Activated CD4-positive, alpha-beta T cell treated with anti-CD3 and anti-CD28 coated beads, Interleukin-2, amount 50 U/mL, for 1 hour (primary cell): ENCODE measurements at places on chromosomes 11 and 22.

GRCh38 chr11:57049749-57050148 lies 61.0 kb downstream of the OR5AK2 start:
- no peak for DNase-seq

GRCh38 chr11:83280256-83280655 lies 5.9 kb downstream of the CCDC90B start:
- DNase-seq: no peak

DNA sequence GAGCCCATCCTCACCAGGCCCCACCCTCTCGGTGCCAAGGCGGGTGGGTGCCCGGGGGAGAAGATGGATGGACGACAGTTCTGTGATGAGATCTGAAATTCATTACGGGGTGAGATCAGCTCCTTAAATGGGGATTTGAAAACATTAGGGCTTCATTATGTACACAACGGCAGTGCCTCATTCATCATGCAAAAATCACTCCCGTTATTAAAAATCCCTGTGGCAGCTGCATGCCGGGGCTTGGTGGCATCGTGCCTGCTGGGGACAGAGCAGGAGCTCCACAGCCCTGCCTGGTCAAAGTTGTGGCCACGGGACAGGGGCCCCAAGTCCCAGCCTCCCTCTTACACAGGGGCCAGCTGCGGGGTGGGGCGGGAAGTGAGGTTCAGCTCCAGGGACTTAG lies 20.2 kb downstream of the OTUB1 start:
- DNase-seq: no peak

DNA sequence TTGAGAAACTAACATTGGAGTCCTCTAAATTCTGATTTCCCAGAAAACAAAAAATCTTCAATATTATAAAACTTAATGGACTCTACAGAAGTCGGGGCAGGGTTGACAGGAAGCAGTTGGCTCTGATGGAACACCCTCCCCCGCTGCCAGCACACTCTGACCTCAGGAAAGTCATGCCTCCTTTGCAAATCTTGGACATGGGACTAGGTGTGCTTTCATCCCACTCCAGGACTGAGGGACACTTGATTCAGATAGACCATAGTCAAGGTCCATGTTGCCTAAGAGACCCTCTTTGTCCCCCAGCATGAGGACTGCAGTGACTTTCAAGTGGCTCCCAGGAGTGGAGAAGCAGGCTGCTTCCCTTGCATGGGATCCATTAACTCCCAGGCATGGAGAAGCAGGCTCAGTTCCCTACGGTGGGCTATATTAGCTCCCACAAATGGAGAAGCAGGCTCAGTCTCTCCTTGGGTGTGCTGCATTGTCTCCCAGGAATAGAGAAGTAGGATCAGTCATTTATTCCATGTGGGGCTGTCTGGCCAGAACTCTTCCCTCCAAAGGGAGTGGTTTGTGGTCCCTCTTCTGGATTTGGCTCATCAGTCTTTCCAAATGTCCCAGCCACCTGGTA lies 38.3 kb downstream of the C22orf31 start:
- DNase-seq: no peak

- no peak for DNase-seq
Observed at GRCh38 chr22:47357493-47357892, 595.0 kb downstream of the TBC1D22A start.
